Adrenal gland (tissue), 19 donors: ENCODE measurements at places on chromosomes 13 and 19.
A peak's percentile ranks its signal among the peaks of the same experiment; 100 is the strongest.

DNA sequence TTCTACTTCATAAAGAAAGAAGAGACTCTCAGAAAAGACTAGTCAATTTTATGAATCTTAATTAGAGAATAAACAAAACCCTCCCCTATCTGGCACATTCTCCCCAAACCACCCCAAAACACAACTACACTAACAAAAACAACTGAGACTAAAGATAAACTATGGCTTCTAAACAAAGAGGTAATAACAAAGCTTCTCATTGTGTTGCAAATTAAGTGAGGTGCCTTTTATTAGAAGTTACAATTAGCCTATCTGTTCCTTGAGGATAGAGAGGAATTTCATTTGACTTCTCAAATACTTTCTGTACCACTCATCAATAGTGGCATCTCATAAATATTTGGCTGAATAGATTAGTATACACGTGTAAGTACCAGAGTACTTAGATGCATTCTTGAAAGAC is 1196.2 kb downstream of the PCDH9 start:
- DNase-seq = no peak

DNA sequence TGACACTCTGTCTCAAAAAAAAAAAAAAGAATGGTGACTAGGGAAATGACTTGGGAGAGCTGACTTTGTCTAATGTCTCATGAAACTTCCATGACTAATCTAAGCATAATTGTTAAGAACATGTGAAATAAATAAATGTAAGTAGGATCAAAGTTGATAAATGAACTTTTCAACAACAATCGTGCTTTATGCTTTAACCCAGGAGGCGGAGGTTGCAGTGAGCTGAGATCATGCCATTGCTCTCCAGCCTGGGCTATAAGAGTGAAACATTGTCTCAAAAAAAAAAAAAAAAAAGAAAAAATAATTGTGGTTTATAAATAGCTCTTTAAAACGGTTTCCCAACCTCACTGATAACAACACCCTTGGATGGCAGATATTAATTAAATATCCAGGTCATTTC is 12.9 kb upstream of the AKT2 start:
- no peak for DNase-seq

GRCh38 chr19:19064811-19065745 is 1.3 kb downstream of the SLC25A42 start:
- no peak for DNase-seq

- no peak for DNase-seq
Observed at GRCh38 chr19:35027009-35027408, 3.3 kb upstream of the SCN1B start.

DNA sequence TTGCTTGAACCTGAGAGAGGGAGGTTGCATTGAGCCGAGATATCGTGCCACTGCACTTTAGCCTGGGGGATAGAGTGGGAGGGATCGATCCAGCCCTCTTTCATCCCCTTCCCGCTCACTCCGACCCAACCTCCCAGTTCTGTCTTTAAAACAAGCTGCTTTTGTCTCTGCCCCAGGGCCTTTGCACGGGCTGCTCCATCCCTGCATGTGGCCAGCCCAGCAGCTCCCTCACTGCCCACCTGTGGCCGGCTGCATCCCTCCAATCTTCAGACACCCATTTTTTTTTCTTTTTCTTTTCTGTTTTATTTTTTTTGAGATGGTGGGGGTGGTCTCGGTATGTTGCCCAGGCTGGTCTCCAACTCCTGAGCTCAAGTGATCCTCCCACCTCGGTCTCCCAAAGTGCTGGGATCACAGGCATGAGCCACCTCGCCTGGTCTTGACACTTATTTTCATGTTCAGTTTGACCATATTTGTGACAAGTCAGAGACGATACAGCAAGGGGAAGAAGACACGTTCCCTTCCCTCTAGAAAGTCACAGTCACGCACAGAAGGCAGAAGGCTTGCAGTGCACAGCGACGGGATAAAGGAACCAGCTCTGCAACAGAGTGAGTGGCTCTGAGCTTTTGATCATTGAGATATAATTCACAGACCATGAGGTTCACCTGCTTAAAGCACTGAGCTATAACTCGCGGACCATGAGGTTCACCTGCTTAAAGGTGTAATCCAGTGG is 31.8 kb downstream of the EFNA2 start:
- DNase-seq = no peak

GRCh38 chr13:62875118-62875640 is 1459.5 kb upstream of the PCDH20 start:
- no peak for DNase-seq

- no peak for DNase-seq
Observed at GRCh38 chr19:16976446-16976845, 50.2 kb downstream of the CPAMD8 start.

GRCh38 chr13:108439556-108439955 is 170.0 kb downstream of the TNFSF13B start:
- DNase-seq = no peak

DNA sequence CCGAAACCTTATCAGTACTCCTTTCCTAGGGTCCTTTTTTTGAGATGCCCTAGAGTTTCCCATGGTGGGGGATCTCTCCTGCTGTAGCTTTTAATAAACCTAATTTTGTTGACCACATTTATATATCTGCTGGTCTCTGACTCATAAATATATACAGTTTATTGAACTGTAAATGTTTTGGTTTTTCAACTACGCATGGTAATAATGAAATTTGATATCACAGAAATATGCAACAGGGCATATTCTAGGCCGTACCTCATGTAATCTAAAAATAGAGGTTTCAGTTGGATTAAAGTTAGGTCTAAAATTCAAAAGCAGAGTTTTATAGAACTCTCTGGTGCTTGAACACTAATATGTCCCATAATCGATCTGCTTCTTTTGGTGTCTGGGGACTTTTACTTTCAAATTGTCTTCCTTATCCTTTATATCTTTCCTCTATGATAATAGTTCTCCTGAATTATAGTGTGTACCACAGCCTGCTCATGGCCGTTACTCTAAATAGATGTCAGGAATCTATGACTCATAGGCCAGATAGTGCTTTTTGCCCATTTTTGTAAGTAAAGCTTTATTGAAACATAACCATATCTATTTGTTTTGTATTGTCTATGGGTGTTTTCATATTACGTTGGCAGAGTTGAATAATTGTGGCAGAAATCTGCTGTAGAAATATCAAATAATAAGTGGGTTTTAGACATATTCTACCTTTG is 324.8 kb upstream of the PCDH9 start:
- DNase-seq = no peak

GRCh38 chr13:49218493-49219051 is 1.6 kb upstream of the MLNR start:
- DNase-seq = no peak

DNA sequence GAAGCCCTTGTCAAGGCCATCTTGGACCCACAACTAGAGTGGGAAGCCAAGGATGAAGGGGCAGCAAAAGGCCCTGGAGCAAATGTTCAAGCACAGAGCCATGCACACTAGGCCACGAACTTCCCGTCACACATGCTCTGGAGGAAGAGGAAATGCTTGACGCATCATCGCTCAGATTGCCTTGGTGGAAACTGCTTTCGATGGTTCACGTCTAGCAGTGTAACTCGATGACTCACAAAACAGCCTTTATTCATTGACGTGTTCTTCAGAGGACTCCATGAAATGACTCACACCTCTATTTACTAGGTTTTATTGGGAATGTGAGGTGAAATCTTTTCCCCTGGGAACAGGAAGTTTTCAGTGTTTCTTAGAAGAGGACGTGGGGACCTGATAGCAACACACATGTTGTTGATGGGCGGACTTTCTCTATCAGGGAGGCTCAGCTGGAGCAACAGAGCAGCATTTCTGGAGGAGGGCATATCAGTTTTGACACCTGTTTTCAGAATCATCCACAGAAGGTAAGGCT is 79.8 kb upstream of the FLT1 start:
- DNase-seq = no peak

DNA sequence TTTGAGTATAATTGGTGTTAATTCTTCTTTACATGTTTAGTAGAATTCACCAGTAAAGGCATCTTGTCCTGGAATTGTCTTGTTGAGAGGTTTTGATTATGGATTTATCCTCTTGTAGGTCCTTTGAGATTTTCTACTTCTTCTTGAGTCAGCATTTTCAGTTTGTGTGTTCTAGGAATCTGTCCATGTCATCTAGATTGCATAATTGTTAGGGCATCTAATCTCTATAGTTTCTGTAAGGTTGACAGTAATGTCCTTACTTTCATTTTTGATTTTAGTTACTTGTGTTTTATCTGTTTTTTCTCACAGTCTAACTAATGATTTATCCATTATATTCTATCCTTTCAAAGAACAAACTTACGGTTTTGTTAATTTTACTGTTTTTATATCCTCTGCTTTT is 492.0 kb downstream of the FGF9 start:
- DNase-seq = no peak

GRCh38 chr13:85492283-85492682 is 306.9 kb downstream of the SLITRK6 start:
- DNase-seq = no peak

DNA sequence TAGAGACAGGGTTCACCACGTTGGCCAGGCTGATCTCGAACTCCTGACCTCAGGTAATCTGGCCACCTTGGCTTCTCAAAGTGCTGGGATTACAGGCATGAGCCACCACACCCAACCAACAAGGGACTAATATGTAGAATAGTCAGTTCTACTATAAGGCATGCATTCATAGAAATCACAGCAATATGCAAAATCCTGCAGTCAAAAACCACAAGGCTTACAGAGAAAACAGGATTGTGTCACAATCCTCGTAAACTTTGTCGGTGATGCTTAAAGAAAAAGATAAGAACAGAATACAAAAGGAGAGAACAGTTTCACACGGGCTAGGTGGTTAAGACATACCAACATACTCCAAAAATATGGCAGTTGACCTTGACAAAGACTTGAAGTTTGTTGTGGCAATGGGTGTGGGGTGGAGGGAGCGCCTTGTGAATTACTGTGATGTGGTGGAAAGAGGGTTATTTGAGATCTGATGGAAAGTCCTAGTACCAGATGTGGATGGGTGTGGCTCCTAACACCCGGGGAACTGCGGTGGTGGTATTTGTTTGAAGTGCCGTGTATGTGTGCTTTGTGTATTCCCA is 12.4 kb downstream of the NOSIP start:
- no peak for DNase-seq

DNA sequence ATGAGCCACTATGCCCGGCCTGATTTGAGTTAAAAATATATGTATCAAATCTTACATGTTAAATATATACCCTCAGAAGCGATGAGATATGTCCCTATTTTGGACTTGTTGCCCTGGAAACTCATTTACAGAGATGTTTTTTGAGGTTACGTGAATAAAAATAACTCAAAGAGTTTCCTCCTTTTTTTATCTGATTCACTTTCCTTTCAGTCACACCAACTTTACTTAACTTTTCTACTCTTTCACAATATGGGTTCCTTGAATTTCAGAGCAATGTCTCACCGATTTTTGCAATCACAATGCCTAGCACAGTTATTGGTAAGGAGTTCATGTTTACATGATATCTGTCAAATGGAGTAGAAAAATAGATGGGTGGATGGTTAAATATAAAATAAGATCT is 2.3 kb downstream of the OR7C2 start:
- DNase-seq = no peak

DNA sequence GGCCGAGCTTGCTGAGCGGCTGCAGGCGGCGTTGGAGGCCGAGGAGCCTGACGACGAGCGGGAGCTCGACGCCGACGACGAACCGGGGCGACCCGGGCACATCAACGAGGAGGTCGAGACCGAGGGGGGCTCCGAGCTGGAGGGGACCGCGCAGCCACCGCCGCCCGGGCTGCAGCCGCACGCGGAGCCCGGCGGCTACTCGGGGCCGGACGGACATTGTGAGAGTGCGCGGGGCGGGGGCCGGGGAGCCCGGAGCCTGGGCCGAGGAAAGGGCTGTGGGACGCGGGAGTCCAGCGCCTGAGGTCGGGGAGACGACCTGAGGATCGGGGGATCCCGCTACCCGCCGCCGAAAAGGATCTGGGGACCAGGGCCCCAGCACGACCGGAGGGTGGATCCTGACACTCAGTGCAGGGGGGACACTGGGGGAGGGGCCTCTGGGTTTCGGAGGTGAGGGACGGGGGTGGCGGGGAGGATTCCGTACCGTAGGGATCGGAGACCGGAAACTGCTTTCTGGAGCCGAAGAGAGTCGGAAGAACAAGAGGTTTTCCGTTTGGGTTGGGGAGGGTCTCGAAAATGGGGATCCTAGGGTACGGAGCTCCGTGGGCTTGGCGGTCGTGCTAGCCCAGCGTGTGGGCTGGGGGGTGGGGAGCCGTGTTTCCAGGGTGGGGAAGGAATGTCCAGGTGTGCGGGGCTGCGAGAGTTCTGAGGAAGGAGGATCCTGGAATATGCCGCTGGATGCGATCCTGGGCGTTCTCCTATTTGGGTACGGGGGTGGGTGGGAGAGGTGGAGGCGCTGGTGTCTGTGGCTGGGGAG is 616 bp downstream of the HNRNPUL1 start:
- DNase-seq = peak; percentile 72

DNA sequence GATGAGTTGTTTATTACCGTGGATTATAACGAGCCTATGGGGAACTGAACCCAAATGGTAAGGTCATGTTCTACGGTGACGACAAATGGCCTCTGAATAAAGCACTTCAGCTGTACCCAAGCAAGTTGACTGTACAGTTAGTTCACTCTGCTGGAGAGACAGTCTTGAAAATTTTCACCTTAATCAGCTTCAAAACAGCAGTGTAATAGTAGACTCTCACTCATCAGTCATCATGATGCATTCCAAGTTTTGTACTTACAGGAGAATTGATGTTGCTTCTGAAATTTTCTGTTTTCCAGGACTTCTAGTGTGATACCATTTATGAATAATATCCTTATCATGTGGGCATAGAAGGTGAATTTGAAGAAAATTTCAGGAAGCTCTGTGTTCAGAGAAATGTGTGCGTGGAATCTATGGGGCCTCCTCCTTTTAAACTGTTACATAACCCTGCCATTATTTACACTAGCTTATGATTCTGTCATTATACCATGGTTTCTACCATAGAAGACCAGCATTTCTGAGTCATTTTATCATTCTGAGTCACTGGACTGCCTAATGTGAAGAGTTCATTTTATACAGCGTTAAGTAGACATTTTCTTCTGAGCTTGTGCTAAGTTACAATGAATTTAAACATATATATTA is 96.9 kb downstream of the WDFY2 start:
- no peak for DNase-seq

DNA sequence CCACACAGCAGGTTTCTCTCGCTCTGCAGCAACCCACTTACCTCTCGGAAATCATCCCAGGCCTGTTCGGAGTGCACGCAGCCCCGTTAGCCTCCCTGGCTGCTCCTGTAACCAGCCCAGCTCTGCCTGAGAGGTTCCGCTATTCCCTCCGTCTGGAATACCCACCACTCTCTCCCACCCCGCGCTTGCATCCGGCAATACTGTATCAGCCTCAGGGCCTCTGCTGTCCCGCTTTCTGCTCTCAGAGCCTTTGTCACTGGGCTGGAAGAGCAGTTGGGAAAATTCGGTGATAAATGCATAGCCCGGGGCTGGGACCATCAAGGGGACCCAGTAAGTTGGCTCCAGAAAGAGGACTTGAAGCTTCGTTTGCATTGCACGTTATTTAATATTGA is 759 bp upstream of the TLE6 start:
- DNase-seq = no peak
